LHCN-M2 (cell line): ENCODE measurements at places on chromosomes 5 and 9. TPM values are rescaled to one million over a fixed set of nuclear protein-coding genes. Genes with fewer than 3 reads are reported as not detected.

Gene CCL27
- not detected in 2 replicates for total RNA-seq

Gene HSPB3
- 13.3 and 30.5 TPM in 2 replicates for total RNA-seq

Gene SLCO6A1
- total RNA-seq, result not detected in 2 replicates

Gene SLC25A2
- total RNA-seq, result 0.17 TPM in 1 of 2 replicates, not detected in the other

Gene FOXD4
- 0.06 and 0.52 TPM in 2 replicates for total RNA-seq

Gene FRMPD1
- total RNA-seq, result 0.38 and 1.1 TPM in 2 replicates

Gene LECT2
- not detected in 2 replicates for total RNA-seq

DNA sequence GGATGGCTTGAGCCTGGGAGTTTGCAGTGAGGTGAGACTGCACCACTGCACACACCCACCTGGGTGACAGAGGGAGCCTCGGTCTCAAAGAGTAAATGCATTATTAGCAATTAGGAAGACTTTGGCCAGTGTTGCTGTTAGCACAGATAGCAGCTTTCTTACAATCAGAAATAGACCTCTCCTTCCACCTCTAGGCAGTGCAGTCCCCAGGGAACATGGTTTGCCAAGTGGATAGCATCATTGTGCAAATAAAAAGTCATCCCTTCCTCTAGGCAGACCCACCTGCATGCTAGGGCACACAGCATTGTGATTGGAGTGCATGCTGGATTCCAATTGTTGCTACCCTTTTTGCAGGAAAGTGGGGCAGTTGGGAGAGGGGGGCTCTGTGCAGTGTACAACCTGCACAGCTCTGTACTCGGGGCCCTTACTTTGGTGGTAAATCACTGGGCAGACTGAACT lies 77.9 kb upstream of the KLF9 start:
- no peak for DNase-seq

GRCh38 chr9:81628897-81629296 lies 60.5 kb downstream of the TLE1 start:
- DNase-seq, result no peak

DNA sequence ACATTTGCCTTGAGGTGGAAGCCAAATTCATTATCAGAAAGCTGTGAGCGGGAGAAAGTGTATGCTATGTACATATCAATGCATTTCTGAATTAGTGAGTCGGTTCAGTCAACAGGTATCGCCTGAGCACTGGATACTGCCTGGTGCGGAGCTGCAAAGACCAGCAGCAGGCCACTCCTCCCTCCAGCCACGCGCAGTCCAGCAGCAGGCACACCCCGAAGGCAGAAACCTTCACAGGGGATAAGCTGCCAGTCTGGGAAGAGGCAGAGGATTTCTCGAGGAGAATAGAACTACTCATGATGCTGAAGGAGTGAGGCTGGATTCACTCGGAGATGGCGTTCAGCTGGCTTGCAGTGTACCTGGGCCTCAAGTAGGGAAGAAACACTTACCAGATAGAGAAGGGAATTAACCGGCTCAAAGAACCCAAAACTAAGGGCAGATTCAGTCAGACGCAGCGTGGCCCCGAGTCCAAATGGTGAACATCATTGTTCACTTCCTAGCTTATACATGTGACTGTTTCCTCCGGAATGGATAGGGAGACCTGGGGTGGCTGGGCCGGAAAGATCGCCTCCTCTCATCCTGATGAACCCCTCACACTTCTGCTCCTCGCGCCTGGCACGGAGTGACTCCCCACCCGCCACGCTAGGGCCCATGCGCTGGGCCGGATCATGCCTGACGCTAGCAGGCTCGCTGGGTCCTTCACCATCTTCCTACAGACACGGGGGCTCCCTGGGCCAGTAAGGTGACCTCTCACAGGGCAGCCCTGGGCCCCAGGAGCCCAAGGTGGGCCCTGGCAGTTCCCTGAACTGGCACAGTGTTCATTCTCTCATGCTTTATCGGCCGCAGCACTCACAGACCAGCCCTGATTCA lies 78.1 kb upstream of the SPATA31C2 start:
- DNase-seq, result no peak

- peak; percentile 89 for DNase-seq
These were observed 7.5 kb downstream of the SURF4 start for GRCh38 chr9:133368249-133368881.

GRCh38 chr5:140568443-140569063 lies 3.9 kb downstream of the SLC35A4 start:
- no peak for DNase-seq

DNA sequence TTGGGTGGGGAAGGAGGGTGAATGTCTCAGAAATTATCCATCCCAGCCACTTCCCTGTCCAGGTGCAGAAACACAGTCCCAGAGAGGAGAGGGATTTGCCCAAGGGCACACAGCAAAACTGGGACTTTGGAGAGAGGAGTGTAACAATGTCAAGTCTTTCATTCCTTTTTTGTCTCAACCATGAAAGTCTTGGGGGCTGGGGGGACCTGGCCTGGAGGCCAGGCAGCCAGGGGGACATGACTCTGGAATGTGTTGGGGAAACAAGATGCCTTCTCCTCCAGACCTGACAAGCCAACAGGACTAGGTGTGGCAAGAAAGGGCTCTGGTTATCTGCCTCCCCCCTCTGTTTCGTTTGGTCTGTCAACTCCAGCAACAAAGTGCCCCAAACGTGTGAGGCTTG lies 13.9 kb upstream of the HAND1 start:
- no peak for DNase-seq

DNA sequence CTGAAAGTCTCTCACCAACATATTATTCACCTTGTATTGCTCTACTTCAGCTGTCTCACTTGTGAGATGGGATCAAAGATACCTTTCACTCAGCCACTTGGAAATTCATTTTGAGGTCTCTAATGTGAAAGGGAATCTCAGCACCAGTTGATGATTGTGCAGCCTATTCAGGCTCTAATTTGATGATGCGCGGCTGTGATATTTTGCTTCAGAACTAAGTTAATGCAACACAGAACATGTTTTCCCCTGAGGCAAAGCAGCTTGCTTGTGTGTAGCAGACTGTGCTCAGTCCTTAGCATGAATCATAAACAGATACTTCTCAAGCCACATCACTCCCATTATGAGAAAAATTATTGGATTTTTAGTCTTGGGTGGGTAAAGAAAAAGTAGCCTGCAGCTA lies 378.8 kb downstream of the OSTF1 start:
- DNase-seq, result peak; percentile 45

- no peak for DNase-seq
These were observed 122.8 kb upstream of the TNPO1 start for GRCh38 chr5:72693546-72694205.

DNA sequence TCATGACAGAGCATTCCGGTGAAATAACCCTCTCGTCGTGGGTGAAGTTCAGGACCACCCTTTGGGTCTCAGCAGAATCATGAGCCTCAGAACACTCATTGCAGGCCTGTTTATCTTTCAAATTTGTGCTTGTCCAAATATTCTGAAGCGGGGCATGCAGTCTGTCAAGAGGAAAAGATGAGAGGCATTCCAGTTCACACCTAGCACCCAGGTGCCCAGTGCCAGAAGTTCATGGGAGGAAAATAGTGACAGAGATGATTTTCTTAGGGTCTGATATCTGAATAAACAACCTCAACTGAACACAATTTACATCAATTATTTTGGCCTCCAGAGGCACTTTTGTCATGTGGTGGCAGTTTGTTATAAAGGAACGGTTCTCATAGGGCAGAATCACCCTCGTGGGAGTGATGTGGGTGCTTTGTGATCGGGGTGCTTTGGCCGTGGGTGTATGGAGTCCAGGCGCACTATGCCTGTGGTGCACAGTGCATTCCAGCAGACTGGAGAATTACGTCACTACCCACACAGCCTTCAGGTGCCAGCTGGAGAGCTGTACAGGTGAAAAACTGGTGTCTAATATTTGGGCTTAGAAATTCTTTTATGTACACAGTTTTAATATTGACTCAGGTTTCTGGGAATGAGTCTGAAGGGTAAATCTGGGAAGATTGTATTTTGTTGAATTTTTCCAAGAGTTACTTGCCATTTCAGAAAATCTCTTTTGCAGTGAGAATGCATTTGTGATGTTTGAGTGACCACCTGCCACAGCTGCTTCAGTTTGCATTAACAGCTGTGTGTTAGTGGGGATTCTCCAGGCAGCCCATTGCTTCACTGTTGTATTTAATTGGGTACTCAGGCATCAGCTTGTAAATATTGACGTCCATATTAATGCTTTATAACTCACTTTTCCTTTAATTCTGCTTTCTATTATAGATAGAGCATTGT lies 289.3 kb downstream of the FANCC start:
- DNase-seq, result no peak

- DNase-seq, result peak; percentile 24
These were observed 388.2 kb downstream of the FAM170A start for GRCh38 chr5:120017513-120017912.

DNA sequence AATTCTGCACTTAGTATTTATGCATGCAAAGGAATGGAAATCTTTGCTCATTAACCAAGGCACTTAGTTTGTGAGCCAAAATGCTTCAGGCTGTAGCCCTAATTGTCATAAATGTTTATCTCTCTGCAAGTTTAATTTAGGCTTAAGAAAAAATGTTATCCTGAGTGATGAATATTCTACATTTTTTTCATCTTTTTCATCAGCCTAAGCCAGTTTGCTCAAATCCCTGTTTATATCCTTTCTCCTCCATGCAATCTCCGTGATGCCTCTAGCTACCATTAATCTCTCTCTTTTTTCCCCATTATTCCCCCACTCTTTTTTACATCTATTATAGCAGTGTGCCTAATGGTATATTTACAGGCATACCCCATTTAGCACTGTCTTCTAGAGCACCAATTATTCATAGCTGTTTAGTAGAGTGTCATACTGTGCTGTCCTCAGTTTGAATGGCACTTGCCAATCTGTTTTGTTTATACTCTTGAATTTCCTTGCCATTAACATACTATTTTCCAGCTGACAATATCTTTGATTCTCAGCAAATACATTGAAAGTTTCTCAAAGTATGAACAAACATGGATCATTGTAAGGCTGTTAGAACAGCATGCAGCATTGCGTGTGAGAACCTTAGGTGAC lies 1457.0 kb downstream of the MAT2B start:
- DNase-seq, result no peak

GRCh38 chr9:70007831-70008230 lies 35.8 kb upstream of the MAMDC2 start:
- no peak for DNase-seq

DNA sequence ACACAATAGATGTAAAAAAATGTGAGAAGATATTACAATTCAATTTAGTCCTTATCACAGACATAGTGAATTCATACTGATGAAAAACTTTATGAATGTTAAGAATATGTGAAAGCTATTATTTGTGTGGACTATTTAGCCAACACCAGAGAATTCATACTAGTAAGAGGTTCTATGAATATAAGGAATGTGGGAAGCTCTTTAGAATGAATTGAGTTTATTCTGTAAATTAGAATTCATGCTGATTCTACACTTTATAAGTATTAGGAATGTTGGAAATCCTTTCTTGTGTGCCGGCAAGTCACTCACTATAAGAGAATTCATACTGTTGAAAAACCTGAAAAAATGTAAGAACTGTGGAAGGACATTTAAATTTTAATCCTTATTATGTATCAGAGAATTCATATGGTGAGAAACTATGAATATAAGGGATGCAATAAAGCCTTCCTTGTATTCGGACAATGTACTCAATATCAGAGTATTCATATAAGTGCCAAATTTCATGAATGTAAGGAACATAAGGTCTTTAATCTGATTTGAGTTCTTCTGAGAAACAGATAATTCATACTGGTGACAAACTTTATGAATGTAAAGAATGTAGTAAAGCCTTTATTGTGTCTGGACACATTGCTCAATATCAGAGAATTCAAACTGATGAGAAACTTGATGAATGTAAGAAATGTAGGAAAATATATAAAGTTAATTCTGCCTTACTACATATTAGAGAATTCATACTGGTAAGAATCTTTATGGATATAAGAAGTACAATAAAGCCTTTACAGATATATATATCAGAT lies 21.6 kb upstream of the PCDHA1 start:
- no peak for DNase-seq

- no peak for DNase-seq
These were observed 211.2 kb downstream of the GADD45G start for GRCh38 chr9:89815903-89816573.

DNA sequence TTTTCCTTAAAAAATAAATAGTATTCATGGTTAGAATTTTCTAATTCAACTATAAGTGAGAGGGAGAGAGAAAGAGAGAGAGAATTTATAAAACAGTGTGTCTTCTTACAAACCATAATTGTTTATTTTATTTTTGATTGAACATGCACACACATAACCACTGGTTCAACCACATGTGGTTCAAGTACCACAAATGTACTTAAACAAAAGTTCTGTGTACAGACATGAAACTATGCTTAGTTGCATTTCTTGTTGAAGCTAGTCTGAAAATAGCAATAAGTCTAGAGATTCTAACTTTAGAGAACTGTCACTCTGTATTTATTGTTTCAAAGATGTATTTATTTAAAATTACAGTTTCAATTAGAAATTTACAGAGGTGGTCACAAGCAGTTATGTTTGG lies 130.6 kb upstream of the PDE4D start:
- no peak for DNase-seq

DNA sequence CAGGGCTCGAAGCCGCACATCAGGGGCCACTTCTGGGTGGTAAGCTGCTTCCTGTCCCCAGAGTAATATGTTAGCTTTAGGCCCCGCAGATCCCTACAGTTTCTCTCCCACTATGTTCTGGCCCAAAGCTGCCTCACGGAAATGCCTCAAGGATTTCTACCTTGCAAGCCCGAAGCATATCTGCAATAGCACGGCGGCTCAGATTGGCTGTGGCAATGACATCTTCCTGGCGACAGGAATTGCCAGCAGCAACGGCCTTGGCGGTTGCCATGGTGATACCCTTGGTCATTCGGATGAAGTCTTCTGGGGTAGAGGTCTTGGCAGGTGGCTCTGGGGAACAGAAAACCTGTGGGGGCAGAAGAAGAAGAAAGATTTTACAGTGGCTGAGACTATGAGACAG lies 10.3 kb upstream of the TPM2 start:
- no peak for DNase-seq

- DNase-seq, result peak; percentile 80
These were observed 197.0 kb downstream of the TRPM3 start for GRCh38 chr9:70924380-70924779.
